ENCODE measurements at places on chromosomes 11 and 22. TPM values are rescaled to one million over a fixed set of nuclear protein-coding genes. Genes with fewer than 3 reads are reported as not detected.

IGLL1 gene
- not detected for total RNA-seq

RRP7A gene
- total RNA-seq: 54.8 TPM

CRYBB3 gene
- total RNA-seq: not detected

JAML gene
- 0.15 TPM for total RNA-seq

OLFML1 gene
- total RNA-seq: not detected

CCDC188 gene
- under 0.01 TPM for total RNA-seq

TSPAN32 gene
- not detected for total RNA-seq

OR4B1 gene
- total RNA-seq: 0.36 TPM

KCTD14 gene
- 3.5 TPM for total RNA-seq

PTPN5 gene
- not detected for total RNA-seq
